ENCODE measurements at places on chromosomes 2 and 18.

DNA sequence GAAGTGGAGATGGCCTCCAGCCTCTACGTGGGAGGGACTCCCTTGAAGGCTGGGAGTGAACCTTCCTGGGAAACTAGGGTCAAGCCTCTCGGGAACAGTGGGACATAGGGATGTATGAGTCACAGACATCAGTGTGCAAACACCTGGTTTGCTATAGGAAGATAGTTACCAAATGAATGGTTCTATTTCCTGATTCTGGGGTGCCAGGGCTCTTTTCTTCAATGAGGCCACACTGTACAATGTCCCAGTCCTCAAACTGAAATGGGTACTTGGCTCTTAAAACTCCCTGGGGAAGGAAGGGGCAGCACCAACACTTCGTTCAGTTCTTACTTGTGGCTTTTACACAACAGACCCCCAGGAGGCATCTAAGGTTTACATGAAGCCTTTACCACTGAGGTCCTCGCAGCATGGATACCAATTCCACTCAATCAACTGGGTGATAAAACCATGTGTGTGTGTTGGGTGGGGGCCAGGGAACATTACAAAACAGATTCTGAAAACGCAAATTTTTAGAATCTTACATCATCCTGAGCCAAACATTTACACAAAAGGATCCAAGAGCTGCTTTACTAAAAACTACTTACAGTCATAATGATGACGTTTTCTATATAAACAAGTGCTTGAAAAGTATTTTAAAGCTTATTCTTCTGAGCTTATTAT, 10.4 kb downstream of the ERFE start:
- no peak for DNase-seq

GRCh38 chr2:200042944-200043343, 87.6 kb downstream of the MAIP1 start:
- DNase-seq: no peak

- DNase-seq: peak; percentile 43
Observed at GRCh38 chr2:112482309-112483041, 519 bp downstream of the TTL start.

- no peak for DNase-seq
Observed at GRCh38 chr2:120834206-120834605, 98.5 kb downstream of the GLI2 start.

DNA sequence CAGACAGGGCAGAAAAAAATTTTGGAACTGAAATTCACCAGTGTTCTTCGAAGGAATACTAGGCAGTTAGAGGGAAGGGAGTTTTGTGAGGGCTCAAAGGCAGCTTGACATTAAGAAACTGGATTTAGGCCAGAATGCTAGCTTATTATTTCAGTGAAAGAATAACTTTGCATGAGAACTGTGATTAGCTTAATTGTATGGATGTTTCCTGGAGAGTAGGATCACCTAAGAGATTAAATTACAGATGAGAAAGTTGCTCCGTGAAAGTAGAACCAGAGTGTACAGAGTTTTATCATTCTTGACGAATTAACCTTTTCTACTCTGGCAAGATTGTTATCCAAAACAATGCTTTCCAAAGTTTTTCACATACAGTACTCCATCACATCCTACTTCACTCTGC, 6.2 kb downstream of the SPAG16 start:
- DNase-seq: no peak

DNA sequence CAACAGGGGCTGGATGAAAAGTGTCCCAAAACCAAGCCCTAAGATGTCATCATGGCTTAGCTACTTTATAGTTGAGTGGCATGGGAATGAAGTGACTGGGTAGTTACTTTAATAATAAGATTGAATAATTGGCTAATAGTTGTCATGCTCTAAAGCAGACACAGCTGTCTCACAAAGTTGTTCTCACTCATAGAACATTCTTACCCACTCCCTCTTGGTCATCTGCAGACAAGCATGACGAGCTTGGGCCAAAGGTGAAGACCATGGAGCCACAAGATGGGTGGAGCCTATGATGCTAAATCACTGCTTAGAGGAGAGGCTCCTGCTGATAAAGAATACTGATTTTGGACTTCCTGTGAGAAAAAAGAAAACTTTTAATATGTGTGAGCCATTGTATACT, 62.4 kb upstream of the MMADHC start:
- no peak for DNase-seq

DNA sequence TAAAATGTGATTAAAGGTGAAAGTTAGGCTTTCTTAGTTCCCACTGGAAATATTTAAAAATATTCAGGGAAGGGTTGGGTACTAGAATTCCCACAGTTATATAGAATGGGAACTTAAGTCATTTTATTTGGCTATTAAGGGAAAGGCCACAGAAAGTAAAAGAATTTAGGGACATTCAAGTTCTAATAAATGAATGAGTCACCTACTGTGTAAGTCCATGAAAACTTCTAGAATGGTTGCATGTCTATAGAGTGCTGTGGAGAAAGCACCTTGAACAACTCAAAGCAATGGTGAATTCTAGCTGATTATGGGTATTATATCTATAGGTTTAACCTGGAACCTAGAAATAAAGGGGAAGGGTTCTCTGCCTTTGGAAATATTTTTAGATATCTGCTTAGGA, 28.1 kb upstream of the SLC4A10 start:
- DNase-seq: no peak

DNA sequence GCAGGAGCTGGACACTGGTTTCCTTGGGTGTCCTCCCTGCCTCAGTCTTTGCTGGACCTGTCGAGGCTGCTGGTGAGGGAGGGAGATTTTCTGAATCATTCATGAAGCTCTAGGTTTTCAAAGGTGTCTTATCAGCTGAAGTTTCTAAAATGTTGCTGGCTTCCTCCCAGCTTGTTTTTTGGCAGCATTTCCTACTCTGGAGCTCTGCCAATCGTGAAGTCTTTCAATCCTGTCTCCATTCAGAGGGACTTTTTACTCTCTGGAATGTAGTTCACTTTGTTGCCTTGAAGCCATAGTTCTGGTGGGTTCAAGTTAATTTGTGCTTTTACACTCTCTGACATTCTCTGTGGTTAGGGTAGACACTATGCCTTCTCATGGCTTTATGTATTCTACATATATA, 23.9 kb downstream of the SNTG2 start:
- no peak for DNase-seq

GRCh38 chr18:55868909-55869308, 280.9 kb upstream of the TCF4 start:
- no peak for DNase-seq

DNA sequence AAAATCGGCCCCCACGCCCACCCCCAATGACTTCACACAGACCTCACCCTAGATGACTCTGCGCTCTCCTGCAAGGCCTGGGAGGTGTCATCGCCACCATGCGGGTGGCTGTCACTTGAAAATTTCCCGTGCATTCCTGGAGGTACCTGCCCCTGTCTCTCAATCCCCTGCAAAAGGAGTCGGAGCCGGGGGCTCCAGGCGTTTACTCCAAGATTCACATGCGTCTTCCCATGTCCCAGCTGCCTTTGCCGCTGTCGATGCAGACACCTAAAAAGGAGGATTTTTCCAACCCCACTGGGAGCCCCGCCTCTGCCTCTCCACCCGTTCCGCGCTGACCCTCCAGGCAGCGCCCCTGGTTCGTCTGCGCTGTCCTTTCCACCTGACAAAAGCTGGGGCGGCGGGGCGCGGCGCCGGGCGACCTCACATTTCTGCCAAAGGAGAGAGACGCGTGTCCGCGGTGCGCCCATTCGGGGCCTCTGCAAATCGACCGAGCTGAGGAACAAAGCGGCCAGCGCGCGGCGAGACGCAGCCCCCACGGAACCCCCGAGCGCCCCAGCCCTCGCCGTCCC, 667 bp downstream of the REEP1 start:
- DNase-seq: peak; percentile 13

DNA sequence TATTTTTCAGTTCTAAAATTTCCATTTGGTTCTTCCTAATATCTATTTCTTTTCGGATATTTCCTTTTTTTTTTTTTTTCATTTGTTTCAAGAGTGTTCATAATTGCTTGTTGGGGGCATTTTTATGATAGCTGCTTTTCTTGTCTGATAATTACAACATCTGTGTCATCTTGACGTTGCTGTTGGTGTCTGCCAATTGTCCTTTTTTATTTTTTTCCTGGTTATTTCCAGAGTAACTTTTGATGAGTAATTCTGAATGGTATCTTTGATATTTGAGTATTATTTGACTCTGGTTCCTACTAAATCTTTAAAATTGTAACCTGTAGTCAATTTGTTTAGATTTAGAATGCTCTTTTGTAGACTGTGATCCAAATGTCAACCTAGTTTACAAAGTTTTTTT, 51.3 kb upstream of the CHRNA1 start:
- no peak for DNase-seq

Data from HEK293T (cell line).